NCI-H2081 treated with DMSO at 0.1 percent for 48 hours (cell line): ENCODE measurements at places on chromosomes 3 and 15.

- DNase-seq = no peak
These were observed 22.5 kb downstream of the CHST14 start for GRCh38 chr15:40493089-40493840.

GRCh38 chr15:31439328-31439727, 112.7 kb downstream of the KLF13 start:
- no peak for DNase-seq

DNA sequence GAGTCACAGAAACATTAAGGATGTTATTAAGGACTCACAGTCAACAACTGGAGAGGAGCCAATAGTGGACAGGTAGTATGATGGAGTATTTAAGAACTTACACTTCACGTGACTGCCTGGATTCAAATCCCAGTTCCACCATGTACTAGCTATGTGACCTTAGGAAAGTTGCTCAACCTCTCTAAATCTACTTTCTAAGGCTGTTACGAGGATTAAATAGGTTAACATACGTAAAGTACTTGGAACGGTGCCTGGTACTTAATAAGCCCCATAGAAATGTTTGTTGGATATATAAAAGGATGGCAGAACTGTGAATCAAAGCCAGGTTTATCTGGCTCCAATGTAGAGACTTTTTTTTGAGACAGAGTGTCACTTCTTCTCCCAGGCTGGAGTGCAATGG, 24.4 kb downstream of the THRB start:
- no peak for DNase-seq

DNA sequence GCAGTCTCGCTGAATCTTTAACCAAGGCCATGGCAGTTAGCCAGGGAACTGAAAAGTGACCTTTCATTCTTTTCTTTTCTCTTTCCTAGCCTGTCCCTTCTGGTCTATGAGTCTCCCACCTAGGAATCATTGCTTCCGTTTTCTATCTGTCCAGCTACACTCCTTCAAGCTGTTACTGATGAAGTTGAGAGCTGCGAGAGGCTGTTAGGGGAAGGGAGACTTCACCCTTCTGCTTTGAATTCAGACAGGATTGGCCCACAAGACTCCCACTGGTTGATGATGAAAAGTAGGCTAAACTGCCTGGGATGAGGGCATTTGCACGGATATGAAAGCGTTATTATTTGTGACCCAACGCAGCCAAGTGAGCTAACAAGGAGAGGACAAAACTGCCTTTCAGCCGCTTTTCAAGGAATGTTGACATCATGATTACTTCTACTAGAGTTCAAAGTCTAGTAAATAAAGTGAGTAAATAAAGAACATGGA, 30.2 kb downstream of the EIF4E3 start:
- no peak for DNase-seq

GRCh38 chr3:134795746-134796280, 753 bp downstream of the EPHB1 start:
- DNase-seq = no peak

GRCh38 chr3:29555590-29555989, 274.7 kb downstream of the RBMS3 start:
- DNase-seq = no peak
